ENCODE measurements at places on chromosomes 7 and 10. TPM values are rescaled to one million over a fixed set of nuclear protein-coding genes. Genes with fewer than 3 reads are reported as not detected.

GRCh38 chr7:151315038-151315655 is 26.5 kb upstream of the NUB1 start:
- H3K27ac ChIP-seq = no peak overlapping the region
- H3K27me3 ChIP-seq = no peaks in the 10 kb centered on the region
- DNase-seq = peak; percentile 69
- no peaks in the 10 kb centered on the region for H3K4me1 ChIP-seq
- H3K36me3 ChIP-seq = no peaks in the 10 kb centered on the region
- H3K4me3 ChIP-seq = no peak overlapping the region

DNA sequence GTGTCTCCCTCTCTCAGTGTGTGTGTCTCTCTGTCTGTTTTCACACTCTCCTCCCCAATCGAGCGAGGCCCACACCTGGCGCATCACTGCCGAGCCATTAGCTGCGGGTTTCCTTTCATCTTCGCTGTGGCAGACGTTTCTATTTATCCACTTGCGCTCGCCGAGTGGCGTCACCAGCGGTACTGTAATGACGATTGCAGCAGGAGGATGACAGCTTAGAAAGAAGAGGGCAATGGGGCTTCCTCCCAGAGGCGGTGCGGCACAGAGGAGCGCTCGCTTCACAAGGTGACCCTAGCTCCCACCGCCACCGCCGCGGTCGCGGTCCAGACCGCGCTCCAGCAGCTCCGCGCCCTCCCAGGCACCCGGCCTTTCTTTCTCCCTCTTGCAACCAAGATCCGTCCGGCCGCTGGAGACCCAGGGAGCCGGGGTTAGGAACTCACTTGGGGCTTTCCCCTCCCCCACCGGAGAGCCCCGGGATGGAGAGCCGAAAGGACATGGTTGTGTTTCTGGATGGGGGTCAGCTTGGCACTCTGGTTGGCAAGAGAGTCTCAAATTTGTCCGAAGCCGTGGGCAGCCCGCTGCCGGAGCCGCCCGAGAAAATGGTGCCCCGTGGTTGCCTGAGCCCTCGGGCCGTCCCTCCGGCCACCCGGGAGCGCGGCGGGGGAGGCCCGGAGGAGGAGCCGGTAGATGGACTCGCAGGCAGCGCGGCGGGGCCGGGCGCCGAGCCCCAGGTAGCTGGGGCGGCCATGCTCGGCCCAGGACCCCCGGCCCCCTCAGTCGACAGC is at the start of gene EVX1:
TSS of gene EVX1 (plus strand) at position 248 of the 785 bp plus-strand sequence. CDS start at position 477, 229 bp downstream.
- H3K4me1 ChIP-seq = peaks cover 8% of the 10 kb centered on the region
- H3K27ac ChIP-seq = no peak within 1 kb of the TSS

Gene PNLIPRP3
- polyA plus RNA-seq = not detected

Gene ELMO1
- 8.9 TPM for polyA plus RNA-seq

DNA sequence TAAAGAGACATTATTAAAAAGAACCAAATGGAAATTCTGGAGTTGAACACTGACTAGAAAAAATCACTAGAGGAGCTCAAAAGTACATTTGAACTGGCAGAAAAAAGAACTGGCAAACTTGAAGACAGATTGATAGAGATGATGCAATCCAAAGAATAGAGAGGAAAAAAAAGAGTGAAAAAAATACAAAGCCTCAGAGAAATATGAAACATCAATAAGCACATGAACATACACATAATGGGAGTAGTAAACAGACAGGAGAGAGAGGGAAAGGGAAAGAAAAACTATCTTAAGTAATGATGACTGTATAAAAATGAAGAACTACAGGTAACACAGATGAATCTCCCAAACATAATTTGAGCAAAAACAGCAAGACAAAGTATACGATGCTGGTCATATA is 61.1 kb downstream of the CNOT4 start:
- no peaks in the 10 kb centered on the region for H3K36me3 ChIP-seq
- no peak overlapping the region for H3K4me3 ChIP-seq
- H3K27me3 ChIP-seq = no peaks in the 10 kb centered on the region
- H3K27ac ChIP-seq = no peak overlapping the region
- no peak for DNase-seq

DNA sequence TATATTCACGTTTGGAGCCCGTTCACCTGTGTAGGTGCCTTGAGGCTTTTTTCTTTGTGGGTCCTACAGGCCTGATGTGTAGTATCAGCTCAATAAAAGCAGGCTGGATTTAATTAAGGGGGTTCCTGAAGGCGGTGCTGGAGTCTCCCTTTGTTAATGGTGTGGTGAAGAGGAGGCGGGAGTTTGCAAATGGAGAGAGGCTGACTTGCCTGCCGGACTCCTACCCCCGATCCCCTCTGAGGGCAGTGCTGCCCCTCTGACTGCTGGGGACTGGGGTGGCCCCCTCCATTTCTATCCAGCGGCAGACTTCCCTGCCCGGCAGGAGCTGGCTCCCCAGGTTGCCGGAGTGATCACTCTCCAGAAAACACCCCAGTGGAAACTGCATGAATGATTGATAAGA is 45.1 kb downstream of the ZMIZ1 start:
- no peaks in the 10 kb centered on the region for H3K27me3 ChIP-seq
- no peak overlapping the region for H3K4me3 ChIP-seq
- no peak for DNase-seq
- no peak overlapping the region for H3K27ac ChIP-seq
- H3K36me3 ChIP-seq = no peaks in the 10 kb centered on the region

- no peaks in the 10 kb centered on the region for H3K27me3 ChIP-seq
- no peaks in the 10 kb centered on the region for H3K36me3 ChIP-seq
- no peak overlapping the region for H3K27ac ChIP-seq
- no peak overlapping the region for H3K4me3 ChIP-seq
- DNase-seq = no peak
Measured at GRCh38 chr10:91378061-91378460, 32.1 kb upstream of the HECTD2 start.

Gene SKIDA1
- 1.7 TPM for polyA plus RNA-seq

DNA sequence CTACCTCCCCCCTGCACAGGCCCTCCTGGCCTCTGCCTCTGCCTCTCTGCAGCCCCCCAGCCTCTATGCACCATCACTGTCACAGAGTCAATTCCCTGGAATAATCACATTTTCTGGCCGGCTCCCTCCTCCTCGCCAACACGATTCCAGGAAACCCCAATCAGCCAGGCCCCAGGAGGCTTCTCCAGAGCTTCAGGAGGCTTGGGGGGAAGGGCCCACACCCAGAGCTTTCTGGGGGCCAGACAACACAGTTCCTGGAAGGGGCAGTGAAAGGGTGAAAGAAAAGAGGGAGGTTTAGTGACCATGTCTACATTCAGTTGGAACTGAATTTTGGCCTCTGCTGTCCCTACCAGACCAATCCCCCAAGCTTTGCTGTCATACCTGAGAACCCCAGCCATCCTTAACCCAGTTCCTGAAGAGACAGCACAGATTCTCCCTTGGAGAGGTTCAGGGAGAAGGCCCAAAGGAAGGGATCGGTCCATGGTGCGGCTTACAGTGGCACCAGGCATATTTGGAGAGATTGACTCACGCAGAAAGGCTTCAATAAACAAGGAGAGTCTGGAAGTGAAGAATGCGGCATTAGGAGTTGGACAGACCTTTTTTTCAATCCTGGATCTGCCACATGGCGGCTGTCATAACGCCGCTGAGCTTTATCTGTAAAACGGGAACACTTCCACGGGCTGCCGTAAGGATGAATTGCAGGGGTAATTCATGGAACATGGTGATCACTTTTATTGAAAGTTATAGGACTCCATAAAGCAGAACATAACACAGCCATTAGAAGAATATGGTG is 89.0 kb downstream of the NEURL1 start:
- H3K36me3 ChIP-seq = no peaks in the 10 kb centered on the region
- H3K4me3 ChIP-seq = no peak overlapping the region
- no peak for DNase-seq
- H3K4me1 ChIP-seq = peaks cover 3% of the 10 kb centered on the region

DNA sequence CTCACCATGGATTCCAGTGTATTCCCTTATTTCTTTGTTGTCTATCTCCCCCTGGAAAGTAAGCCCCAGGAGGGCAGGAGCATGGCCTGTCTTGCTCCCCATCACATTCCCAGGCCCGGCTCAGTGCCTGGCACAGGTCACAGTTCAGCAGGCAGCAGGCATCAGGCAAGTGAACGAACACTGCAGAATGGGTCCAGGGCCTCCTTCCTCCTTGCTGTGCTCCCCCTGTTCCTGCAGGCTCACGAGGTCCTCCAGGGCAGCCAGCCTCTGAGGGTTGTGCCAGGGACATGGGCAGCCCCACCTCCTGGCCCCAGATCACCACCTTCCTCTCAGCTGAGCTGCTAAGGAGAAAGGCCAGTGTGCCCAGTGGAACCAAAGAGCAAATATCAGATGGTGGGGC is 41.8 kb downstream of the PDLIM1 start:
- H3K4me3 ChIP-seq = no peak overlapping the region
- H3K36me3 ChIP-seq = no peaks in the 10 kb centered on the region
- DNase-seq = no peak

DNA sequence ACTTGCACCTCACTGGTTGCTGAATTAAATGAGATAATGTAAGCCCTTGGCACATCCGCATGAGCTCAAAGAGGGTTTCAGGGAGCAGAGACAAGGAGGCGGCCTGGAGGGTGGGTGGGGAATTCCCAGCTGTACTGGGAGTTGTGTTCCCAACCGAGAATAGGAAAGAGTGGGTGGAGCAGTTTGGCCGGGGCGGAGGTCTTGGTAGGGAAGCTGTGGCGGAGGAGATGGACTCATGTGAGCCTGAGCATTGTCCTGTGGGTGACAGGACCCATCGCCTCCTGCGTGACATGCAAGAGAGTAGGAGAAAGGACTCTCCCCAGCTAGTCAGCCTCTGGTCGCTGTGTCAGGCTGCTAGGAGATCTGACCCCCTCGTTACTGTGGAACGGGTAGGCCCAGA is 41.0 kb upstream of the SAMD8 start:
- peak overlapping the region; percentile 29 for H3K27ac ChIP-seq
- H3K4me1 ChIP-seq = peaks cover 3% of the 10 kb centered on the region
- no peak for DNase-seq
- no peaks in the 10 kb centered on the region for H3K36me3 ChIP-seq

- no peak for DNase-seq
- no peak overlapping the region for H3K27ac ChIP-seq
- no peaks in the 10 kb centered on the region for H3K36me3 ChIP-seq
- peaks cover 18% of the 10 kb centered on the region for H3K4me1 ChIP-seq
- H3K4me3 ChIP-seq = no peak overlapping the region
Measured at GRCh38 chr10:78798976-78799730, 269.6 kb upstream of the ZMIZ1 start.

DNA sequence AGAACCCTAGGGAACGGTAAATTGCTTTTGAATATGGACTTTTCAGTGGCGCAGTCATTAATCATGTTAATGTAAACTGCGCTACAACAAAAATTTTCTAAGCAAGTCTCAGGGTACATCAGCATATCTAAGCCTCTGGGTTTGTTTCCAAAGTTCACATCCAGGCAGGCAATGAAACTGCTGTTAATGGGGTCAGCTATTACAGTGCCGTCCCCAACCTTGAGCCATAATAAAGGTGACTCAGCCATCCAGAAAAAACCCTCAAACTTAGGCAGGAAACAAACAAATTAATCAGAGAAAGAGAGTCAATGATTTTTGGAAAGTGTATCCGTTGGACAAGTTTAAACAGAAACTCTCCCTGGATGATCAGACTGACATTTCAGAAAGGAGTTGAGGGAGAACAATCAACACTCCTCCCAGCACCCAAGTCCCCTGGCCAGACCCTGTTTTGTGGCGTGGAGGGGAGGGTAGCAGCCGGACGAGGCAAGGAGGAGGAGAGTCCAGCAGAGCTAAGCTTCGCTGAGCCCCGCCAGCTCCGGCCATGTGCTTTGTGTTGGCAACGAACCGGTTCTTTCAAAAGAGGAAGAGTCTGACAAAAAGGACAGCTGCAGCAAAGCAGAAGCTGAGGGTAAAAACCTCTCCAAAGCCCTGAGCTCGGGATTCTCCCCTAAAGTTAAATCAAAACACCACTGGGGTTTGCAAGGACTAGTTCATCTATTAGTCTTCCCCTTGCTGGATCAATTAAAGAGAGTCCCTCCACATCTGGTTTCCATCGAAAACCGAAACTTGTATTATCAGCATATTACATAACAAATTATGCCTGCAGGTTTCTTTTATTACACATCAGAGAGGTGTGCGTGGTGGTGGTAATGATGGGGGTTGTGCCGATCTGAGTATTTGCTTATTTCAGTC is 3.6 kb downstream of the FAM53B start:
- H3K27ac ChIP-seq = peak overlapping the region; percentile 39
- DNase-seq = no peak
- peaks cover 43% of the 10 kb centered on the region for H3K4me1 ChIP-seq
- no peaks in the 10 kb centered on the region for H3K27me3 ChIP-seq

Gene CCL24
- 0.48 TPM for polyA plus RNA-seq

GRCh38 chr10:3676564-3676963 is 108.4 kb downstream of the KLF6 start:
- H3K36me3 ChIP-seq = no peaks in the 10 kb centered on the region
- no peaks in the 10 kb centered on the region for H3K4me1 ChIP-seq
- no peak overlapping the region for H3K4me3 ChIP-seq
- H3K27me3 ChIP-seq = no peaks in the 10 kb centered on the region
- DNase-seq = no peak

GRCh38 chr10:99057936-99058690 is 177.5 kb downstream of the HPSE2 start:
- H3K27me3 ChIP-seq = no peaks in the 10 kb centered on the region
- no peaks in the 10 kb centered on the region for H3K36me3 ChIP-seq
- no peak overlapping the region for H3K4me3 ChIP-seq
- no peaks in the 10 kb centered on the region for H3K4me1 ChIP-seq

Gene NODAL
- polyA plus RNA-seq = not detected

- no peak overlapping the region for H3K4me3 ChIP-seq
- no peak for DNase-seq
- H3K27me3 ChIP-seq = no peaks in the 10 kb centered on the region
- H3K27ac ChIP-seq = no peak overlapping the region
Measured at GRCh38 chr7:22393913-22394729, 37.2 kb upstream of the RAPGEF5 start.

GRCh38 chr10:130929422-130930325 is 381.8 kb downstream of the TCERG1L start:
- DNase-seq = no peak
- H3K36me3 ChIP-seq = no peaks in the 10 kb centered on the region
- H3K4me3 ChIP-seq = no peak overlapping the region
- peaks cover 5% of the 10 kb centered on the region for H3K4me1 ChIP-seq

Gene ASB15
- polyA plus RNA-seq = not detected

DNA sequence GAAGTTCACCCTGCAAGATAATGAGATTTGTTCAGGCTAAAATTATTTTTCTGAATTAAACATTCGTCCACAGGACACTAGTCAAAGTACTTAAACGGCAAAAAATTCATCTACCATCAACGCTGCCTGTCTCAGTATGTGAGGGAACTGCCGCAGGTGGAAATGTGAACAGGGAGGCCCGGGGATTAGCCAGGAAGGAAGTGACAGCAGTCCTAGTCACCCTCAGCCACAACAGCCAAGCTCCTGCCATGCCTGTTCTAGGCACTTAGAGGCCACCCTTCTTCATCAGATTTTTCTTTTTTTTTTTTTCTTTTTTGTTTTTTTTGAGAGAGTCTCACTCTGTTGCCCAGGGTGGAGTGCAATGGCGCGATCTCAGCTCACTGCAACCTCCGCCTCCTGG is 9.4 kb downstream of the NUDT5 start:
- H3K4me3 ChIP-seq = no peak overlapping the region
- H3K27me3 ChIP-seq = no peaks in the 10 kb centered on the region
- H3K27ac ChIP-seq = no peak overlapping the region
- H3K4me1 ChIP-seq = no peaks in the 10 kb centered on the region
- DNase-seq = no peak
- H3K36me3 ChIP-seq = no peaks in the 10 kb centered on the region

Gene ANKRD22
- polyA plus RNA-seq = not detected

All from ovary (tissue), 10 donors.